ENCODE measurements at places on chromosomes 2 and 18. TPM values are rescaled to one million over a fixed set of nuclear protein-coding genes. Genes with fewer than 3 reads are reported as not detected.
A peak's percentile ranks its signal among the peaks of the same experiment; 100 is the strongest.

The SIX3 gene
- total RNA-seq = not detected

- no peaks in the 10 kb centered on the region for H3K4me1 ChIP-seq
- no peak overlapping the region for H3K27ac ChIP-seq
- H3K4me3 ChIP-seq = no peak overlapping the region
- H3K36me3 ChIP-seq = no peaks in the 10 kb centered on the region
- no peak for DNase-seq
- H3K27me3 ChIP-seq = no peaks in the 10 kb centered on the region
Observed at GRCh38 chr2:62895632-62896009, 155.0 kb upstream of the OTX1 start.

DNA sequence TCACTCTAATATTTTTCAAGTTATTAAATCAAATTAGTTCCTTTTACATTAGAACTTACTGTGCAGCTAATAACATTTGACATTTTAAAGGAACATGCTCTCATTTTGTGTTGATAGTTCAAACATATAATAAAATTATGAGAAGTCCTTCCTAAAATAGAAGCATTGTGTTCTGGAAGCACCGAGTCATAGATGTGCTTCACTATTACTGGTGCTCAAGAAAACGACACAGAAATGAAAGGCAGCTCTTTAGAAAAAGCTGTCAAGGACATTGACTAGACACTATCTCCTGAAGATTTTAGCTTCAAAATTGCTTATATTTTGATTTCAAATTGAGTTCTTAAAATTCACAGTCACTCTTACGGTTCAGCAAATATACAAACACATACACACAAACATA lies 338.3 kb downstream of the NBAS start:
- no peak overlapping the region for H3K4me3 ChIP-seq
- H3K36me3 ChIP-seq = peaks cover 6% of the 10 kb centered on the region
- H3K27ac ChIP-seq = no peak overlapping the region
- H3K27me3 ChIP-seq = no peaks in the 10 kb centered on the region
- no peaks in the 10 kb centered on the region for H3K4me1 ChIP-seq

The PLGLB2 gene
- 1.5 TPM for total RNA-seq

The QPCT gene
- total RNA-seq = 11.4 TPM

The SERPINB11 gene
- total RNA-seq = not detected

DNA sequence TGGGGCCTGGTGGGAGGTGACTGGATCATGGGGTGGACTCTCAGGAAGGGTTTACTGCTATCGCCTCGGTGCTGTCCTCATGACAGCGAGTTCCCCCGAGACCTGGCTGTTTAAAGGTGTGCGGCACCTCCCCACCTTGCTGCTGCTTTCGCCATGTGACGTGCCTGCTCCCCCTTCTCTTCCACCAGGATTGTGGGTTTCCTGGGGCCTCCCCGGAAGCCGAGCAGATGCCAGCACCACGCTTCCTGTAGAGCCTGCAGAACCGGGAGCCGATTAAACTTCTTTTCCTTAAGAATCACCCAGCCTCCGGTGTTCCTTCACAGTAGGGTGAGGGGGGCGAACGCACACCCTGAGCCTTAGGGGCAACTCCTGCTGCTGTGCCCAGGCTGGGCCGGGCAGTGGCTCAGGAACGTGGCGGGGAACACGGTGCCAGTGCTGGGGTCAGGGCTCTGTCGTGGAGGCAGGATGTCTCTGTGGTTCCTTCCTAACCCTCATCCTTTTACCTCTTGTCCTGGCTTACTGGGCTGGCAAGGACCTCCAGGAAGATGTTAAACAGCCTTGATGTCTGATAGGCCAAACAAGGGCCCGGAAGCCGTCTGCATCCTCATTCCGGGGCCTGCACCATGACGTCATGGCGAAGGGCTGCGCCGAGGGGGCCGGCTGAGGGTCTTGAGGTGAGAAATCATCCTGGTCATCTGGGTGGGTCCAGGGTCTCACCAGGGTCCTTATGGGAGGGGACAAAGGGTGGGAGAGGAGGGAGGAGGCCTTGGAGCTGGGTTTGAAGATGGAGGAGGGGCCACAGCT lies 12.7 kb downstream of the NEU4 start:
- no peaks in the 10 kb centered on the region for H3K36me3 ChIP-seq
- no peak overlapping the region for H3K27ac ChIP-seq
- DNase-seq = no peak
- H3K27me3 ChIP-seq = no peaks in the 10 kb centered on the region
- H3K4me3 ChIP-seq = no peak overlapping the region
- peaks cover 14% of the 10 kb centered on the region for H3K4me1 ChIP-seq

DNA sequence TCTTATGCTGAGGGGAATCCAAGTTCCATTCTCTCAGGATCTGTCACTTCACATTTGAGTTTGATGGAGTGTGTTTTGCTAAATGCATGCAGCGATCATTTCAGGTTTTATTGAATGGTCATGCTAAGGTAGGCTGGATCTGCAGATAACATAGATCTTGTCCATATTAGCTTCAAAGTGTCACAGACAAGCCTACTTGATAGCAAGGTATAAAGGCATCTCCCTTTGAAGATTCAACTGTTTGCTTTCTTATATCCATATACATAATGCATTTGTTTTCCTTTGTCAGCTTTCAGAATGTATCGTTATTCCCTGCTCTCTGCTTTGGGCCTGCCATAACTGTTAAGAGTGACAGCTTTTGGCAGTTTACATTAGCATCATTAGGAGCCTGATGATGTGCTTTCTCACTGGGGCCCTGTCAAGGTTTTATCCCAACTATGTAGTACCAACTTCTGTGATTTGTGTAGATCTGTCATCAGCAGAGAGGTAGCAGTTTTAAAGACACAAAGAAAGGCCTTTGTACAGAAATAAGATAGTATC lies 604.3 kb upstream of the CDH7 start:
- H3K27me3 ChIP-seq = no peaks in the 10 kb centered on the region
- H3K36me3 ChIP-seq = no peaks in the 10 kb centered on the region
- no peaks in the 10 kb centered on the region for H3K4me1 ChIP-seq
- no peak for DNase-seq
- H3K4me3 ChIP-seq = no peak overlapping the region

GRCh38 chr2:221527776-221528309 lies 44.3 kb downstream of the EPHA4 start:
- DNase-seq = no peak
- H3K27ac ChIP-seq = peak overlapping the region; percentile 22
- peaks cover 21% of the 10 kb centered on the region for H3K4me1 ChIP-seq
- no peaks in the 10 kb centered on the region for H3K27me3 ChIP-seq
- H3K4me3 ChIP-seq = no peak overlapping the region
- H3K36me3 ChIP-seq = no peaks in the 10 kb centered on the region

- H3K4me3 ChIP-seq = no peak overlapping the region
- DNase-seq = no peak
- no peak overlapping the region for H3K27ac ChIP-seq
Observed at GRCh38 chr2:25596516-25597244, 76.7 kb downstream of the DTNB start.

- peaks cover 40% of the 10 kb centered on the region for H3K4me1 ChIP-seq
- DNase-seq = no peak
- H3K27ac ChIP-seq = peak overlapping the region; percentile 89
Observed at GRCh38 chr2:239182981-239183791, 217.6 kb downstream of the HDAC4 start.

GRCh38 chr2:10777842-10778723 lies 34.5 kb downstream of the PDIA6 start:
- no peak overlapping the region for H3K4me3 ChIP-seq
- H3K4me1 ChIP-seq = no peaks in the 10 kb centered on the region
- H3K27me3 ChIP-seq = no peaks in the 10 kb centered on the region
- DNase-seq = no peak
- H3K27ac ChIP-seq = no peak overlapping the region
- peaks cover 35% of the 10 kb centered on the region for H3K36me3 ChIP-seq

The RFTN2 gene
- total RNA-seq = 1.4 TPM

DNA sequence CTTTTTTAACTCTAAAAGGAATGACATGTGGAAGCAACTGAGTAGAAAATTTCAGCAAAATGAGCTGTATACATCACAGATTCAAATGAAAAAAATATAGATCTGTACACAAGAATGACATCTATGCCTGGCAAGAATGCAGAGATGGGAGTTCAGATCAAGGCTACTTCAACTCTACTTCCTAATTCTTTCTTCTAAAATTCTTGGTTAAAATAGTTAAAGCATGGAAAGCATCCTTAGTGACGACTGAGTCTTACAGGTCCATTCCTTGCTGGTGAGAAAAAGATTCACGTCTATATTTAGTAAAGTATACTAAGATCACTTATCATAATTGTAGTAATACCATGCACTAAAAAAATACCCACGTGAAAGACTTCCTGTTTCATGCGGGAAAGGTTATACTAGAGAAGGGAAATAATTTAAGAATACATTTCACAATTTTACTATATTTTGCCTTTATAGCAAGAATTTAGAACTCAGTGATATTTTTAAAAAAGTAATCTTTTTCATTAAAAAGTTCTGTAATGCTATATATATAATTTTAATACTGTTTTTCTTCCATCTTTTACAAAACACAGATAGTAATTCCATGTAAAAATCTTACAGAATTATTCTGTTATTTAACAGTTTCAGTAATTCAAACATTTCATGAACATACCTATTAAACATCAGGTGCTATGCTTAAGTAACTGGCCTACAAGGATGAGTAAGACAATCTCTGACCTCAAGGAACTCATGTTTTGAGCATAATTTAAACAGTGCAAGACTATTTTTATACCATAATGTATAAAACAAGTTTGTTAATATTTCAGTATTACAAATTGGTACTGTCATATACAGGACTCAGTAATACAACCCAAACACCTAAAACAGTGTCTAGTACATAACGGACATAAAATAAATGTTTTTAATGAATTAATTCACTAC lies 159.6 kb downstream of the BAZ2B start:
- DNase-seq = no peak
- peaks cover 2% of the 10 kb centered on the region for H3K4me1 ChIP-seq
- peaks cover 2% of the 10 kb centered on the region for H3K36me3 ChIP-seq

DNA sequence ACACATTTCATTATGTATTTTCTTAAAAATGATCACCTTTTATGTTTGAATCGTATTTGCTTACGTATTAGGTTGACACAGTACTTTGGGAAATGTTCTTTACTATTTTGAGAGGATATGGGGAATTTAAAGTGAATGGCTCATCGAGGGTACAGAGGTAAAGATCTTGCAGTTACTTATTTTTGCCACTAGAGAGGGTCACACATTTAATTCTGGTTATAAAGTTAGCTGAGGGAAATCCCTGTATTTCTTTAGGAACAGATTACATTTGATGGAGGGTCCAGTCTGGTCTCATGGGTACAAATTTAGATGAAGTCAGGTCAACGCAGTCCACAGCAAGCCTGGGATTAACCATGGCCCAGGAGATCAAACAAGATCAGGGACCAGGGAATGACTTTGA lies 24.5 kb downstream of the DYNC2LI1 start:
- H3K27ac ChIP-seq = no peak overlapping the region
- H3K4me1 ChIP-seq = no peaks in the 10 kb centered on the region
- H3K27me3 ChIP-seq = no peaks in the 10 kb centered on the region
- no peaks in the 10 kb centered on the region for H3K36me3 ChIP-seq

The FSHR gene
- total RNA-seq = not detected

- no peak for DNase-seq
- no peaks in the 10 kb centered on the region for H3K36me3 ChIP-seq
- H3K4me1 ChIP-seq = peaks cover 9% of the 10 kb centered on the region
- no peaks in the 10 kb centered on the region for H3K27me3 ChIP-seq
- H3K27ac ChIP-seq = no peak overlapping the region
Observed at GRCh38 chr2:70643715-70644114, 90.1 kb upstream of the TGFA start.

DNA sequence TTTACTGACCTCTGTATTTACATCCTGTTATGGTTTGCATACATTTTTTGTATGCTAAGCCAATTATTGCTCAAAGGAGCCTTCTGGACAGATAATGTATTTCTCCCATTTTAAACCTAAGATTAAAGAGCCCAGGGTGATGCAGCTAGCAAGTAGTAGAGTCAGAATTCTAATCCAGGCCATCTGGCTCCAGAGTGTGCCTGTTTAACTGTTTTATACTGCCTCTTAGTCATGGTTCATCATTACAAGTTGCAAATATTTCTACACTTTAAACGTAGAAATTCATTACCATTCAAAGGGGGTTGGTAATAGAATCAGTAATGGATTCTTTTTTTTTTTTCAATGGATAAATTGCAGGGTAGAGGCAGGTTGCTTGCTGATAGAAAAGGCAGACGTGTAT lies 52.4 kb downstream of the EPC2 start:
- no peak overlapping the region for H3K4me3 ChIP-seq
- H3K4me1 ChIP-seq = no peaks in the 10 kb centered on the region
- peaks cover 36% of the 10 kb centered on the region for H3K36me3 ChIP-seq
- H3K27me3 ChIP-seq = no peaks in the 10 kb centered on the region
- no peak overlapping the region for H3K27ac ChIP-seq
- no peak for DNase-seq

- no peaks in the 10 kb centered on the region for H3K4me1 ChIP-seq
- H3K27me3 ChIP-seq = no peaks in the 10 kb centered on the region
- peaks cover 5% of the 10 kb centered on the region for H3K36me3 ChIP-seq
- DNase-seq = no peak
- no peak overlapping the region for H3K27ac ChIP-seq
Observed at GRCh38 chr2:111918383-111918806, 20.0 kb downstream of the MERTK start.

The TMEM185B gene
- 8.1 TPM for total RNA-seq

- no peak for DNase-seq
- no peak overlapping the region for H3K4me3 ChIP-seq
- H3K36me3 ChIP-seq = no peaks in the 10 kb centered on the region
- H3K27me3 ChIP-seq = no peaks in the 10 kb centered on the region
- H3K27ac ChIP-seq = peak overlapping the region; percentile 85
Observed at GRCh38 chr2:159093497-159093896, 125.1 kb downstream of the TANC1 start.

DNA sequence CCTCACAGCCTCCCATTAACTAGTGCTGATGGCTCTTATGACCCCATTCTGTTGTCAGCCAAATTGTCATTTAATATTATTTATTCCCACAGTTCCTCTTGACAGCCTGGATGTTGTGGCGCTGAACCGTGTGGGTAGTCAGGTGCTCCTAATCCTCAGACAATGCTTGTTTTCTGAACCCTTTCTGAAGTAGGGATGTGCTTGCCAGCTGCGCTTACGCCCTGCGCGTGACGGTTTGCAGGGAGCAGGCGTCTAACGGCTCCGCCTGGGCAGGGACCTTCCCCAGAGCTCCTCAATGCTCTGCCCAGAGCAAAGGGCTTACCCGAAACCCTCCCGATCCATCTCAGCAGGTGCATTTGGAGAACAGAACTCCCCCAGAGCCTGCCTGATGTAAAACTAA lies 358.2 kb upstream of the MYT1L start:
- DNase-seq = no peak
- peaks cover 46% of the 10 kb centered on the region for H3K4me1 ChIP-seq
- H3K4me3 ChIP-seq = no peak overlapping the region
- no peaks in the 10 kb centered on the region for H3K36me3 ChIP-seq
- no peak overlapping the region for H3K27ac ChIP-seq

DNA sequence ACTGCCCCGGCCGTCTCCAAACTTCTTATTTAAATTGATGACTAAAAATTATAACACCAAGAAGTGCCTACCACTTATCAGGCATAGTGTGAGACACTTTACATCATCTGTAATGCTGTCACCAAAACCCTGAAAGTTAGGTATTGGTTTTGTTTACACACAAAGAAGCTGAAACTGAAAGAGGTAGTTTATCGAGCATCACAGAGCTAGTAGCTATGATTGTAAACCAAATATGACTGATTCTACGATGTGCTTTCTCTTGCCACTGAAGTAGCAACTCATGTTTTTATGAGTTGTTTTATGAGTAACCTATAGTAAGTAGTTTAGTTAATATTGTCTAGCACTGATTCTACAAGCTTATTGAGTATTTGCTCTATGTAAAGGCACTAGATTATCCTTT lies 31.5 kb downstream of the DYNC1I2 start:
- H3K36me3 ChIP-seq = peaks cover 2% of the 10 kb centered on the region
- no peak overlapping the region for H3K4me3 ChIP-seq
- DNase-seq = no peak
- H3K27ac ChIP-seq = no peak overlapping the region
